Non-pigmented ciliary epithelial cell (primary cell): ENCODE measurements at places on chromosomes 3 and 15.

GRCh38 chr15:38688761-38689160 lies 124.1 kb upstream of the RASGRP1 start:
- DNase-seq: no peak

DNA sequence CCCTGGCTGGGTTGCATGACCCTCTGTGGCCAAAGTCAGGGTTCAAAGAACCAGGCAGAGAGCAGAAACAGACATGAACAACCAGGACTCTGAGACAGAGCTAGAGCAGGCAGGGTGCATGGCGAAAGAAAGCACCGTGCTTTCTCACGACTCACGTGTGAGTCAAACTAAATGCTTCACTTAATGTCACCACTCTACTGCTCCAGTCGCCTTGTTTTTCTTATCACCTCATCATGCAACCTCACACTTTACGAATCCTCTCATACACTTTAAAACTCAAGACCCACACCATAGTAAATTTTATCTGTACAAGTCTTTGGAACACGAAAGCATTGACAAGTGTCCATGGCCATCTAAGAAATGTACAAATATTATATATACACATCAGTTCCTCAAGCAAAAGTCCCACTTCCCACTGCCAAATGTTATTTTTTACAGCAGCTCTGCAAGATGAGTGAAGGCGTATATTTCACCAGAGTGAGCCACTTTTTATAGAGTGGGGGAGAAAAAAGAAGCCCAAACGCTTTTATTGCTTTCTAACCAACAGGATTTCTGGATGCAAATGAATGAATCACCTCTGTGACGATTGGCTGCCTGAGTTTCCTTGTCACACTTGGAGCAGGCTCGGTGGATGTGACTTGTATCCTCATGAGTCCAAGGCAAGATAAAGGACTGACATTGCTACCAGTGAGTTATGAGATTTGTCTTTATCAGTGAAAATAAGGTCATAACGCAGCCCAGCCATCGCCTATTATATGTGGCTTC lies 16.0 kb upstream of the MEGF11 start:
- DNase-seq: no peak

DNA sequence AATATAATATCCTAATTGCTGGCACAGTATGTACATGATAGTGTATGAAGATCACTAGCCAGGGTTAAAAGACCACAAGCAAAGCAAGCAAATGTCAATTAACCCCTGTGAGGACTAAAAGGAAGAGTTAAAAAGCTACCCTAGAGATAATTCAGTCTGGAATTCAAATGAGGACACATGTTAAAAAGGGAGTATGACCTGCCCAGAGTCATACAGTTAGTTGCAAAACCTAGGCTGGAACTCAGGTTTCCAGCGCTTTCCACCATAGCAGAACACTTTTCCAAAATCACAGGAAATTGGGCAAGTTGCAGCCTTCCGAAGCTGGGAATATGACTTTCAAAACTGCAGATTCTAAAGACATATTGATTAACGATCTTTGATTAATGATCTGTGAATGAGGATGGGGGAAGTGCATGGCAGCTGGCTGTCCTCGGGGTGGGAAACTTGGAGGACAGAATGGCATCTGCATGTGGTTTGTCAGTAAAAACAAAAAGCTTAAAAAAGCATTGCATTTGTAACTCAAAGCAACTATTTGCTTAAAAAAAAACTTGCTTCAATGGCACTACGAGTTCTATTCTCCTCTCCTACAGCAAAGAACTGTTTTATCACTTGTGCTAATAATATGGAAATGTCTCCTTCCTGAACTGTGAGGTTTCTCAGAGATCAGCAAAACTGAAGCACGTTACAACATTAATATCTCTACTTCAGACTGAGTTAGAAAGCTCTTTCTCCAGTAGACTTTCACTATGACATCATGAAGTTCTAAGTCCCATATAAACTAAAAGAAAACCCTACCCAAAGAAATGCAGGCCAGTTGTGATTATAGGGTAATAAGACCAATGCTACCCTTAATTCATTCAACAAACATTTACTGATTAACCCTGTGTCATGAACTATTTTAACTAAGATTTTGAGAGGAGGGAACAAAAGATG lies 46.2 kb downstream of the IGSF11 start:
- no peak for DNase-seq

GRCh38 chr3:197460002-197460401 lies 95.8 kb downstream of the BDH1 start:
- DNase-seq: no peak

DNA sequence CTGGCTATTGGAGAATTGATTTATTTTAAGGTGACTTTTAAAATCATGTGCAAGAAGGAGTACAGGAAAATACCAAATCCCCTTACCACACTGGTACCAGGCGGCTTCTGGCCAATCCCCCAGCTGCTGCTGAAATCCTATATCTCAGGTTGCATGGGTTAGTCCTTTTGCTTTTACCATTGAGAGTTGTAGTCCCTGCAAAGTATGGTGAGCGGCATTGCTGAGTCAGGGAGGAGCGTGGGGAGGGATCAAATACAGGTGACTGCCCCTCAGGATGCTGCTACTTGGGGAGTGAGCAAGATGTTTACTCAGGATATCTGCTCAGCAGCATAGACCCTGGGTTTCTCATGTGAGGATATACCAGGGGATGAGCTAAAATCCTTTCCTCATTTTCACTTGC lies 131.9 kb upstream of the STAC start:
- no peak for DNase-seq

GRCh38 chr15:67542420-67543347 lies at the start of gene MAP2K5:
MAP2K5 (plus strand) TSS chr15:67542703; CDS start chr15:67543336, 633 bp downstream.
- DNase-seq: no peak

GRCh38 chr15:73844356-73844755 lies 29.0 kb upstream of the TBC1D21 start:
- peak; percentile 19 for DNase-seq

DNA sequence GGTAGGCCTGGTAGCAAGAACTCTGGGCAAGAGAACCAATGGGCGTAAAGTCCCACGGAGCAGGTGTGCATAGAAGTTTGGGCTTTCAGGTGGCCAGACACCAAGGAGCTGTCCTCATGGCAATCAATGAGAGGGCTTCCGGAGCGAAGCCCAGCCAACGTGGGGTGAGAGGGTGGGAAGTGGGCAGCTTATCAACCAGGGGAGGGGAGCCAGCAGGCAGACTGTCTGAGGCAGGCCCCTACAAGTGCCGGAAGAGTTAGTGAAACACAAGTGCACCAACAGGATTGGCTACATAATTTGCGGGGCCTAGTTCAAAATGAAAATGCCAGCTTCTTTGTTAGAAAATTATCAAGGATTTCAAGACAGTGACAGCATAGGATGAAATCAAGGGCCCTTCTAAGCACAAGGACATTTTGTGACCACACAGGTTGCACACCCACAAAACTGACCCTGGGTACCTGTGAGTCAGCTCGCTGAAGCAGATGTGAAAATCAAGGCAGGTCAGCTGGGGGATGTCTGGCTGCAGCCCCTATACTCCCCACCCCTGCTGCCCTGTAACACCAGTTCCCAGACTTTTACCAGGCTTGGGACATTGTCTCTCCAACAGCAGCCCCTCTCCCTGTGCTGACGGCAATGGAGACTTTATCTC lies 102.1 kb upstream of the ETV5 start:
- no peak for DNase-seq

DNA sequence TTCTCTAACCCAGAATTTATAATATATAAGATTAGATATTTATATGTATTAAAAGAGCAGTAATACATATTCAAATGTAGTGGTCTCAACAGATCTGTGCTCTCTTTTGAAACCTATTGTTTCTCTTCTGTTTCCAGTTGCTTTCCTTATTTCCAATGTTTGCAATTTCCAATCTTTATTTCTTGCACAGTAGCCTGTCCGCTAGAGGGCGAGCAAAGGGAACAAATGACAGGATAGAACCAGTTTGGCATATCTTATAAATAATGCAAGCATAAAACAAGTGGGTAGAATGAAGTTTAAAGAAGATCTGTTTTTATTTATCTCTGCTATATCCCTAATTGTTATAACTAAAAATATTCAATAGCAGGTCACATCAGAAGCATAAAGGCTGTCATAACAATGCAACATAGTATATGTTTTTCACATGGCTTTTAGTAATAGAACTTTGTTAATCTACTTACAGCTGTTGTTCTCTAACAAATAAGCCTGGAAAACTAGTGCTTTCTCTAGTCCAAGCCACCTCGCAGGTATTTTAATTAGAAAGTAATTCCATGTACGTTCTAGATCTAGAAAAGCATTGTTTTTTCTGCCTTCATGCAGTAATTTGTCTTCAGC lies 15.1 kb upstream of the TCAIM start:
- DNase-seq: peak; percentile 44

- no peak for DNase-seq
Measured at GRCh38 chr3:78785004-78785403, 982.8 kb downstream of the ROBO1 start.

DNA sequence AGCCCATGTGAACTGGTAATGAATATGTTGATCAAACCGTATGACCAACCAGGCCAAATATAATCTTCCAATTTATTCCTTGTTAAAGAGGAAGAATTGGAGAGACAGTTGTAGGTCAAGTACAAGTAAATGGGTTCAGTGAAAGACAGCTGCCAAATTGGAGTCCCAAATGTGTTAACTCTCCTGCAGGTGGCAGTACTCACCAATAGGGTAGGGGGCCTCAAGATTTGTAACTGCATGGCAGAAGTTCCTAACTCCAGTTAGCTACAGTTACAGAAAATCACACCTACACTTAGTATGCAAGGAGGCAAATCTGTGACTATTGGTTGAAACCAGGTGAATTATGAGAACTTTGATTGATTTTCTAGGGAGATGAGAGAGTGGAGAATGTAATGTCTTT lies 278.0 kb downstream of the ZBBX start:
- no peak for DNase-seq

GRCh38 chr15:91860498-91860897 lies 7.0 kb downstream of the SLCO3A1 start:
- no peak for DNase-seq

- no peak for DNase-seq
Measured at GRCh38 chr15:72847806-72848205, 64.2 kb upstream of the ADPGK start.

GRCh38 chr3:195918176-195918575 lies 9.8 kb upstream of the TNK2 start:
- DNase-seq: no peak

GRCh38 chr3:35426366-35426958 lies 212.9 kb upstream of the ARPP21 start:
- peak; percentile 10 for DNase-seq

DNA sequence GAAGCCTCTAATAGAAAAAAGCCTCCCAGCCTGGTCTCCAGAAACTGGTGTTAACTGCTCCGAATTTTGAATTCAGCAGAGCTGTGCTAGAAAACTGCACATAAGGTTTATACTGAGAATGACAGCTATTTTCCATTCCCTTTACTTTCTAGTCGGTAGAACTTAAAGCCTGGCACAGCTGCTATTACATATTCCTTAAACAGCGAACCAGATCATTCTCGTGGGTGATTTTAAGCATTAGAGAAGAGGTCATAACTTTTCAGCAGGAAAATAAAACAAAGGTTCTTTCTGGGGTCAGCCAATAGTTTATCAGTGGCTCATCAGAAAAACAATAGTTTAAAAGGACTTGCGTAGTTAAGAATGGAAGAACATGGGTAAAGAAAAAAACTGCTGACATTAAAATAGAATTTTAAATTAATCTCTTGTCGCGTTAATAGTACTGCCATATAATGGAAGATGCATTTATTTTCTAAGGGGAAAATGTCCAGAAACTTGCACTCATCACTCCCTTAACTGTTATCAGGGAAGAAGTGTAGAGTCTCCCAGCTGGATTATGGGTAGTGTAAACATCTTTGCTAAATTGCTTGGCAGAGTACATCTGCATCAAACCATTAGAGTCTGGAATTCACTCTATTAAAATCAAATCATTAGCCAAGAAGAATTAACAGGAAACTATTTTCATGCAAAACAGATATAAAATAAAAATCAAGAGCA lies 7.9 kb downstream of the VGLL4 start:
- DNase-seq: no peak

DNA sequence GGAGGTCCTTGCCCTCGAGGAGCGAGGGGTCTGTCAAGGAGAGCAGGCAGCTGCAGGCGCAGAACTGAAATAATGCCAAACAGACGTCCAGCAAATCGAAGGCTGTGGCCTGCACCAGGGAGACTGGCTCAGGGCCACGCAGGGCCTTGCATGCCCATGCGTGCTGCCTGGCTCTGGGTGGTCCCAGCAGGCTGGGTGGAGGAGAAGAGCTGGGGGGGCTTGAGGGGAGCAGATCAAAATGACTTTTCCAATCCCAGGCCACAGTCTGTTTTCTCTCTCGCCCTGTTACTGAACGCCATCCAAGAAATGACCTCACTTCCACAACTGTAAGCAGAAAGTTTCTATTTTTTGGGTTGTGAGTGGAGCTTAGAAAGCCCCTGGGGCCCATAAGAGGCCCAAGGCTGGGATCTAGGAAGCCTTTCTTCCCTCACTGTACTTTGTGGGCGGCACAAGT lies 96.9 kb upstream of the RPL32 start:
- DNase-seq: no peak

DNA sequence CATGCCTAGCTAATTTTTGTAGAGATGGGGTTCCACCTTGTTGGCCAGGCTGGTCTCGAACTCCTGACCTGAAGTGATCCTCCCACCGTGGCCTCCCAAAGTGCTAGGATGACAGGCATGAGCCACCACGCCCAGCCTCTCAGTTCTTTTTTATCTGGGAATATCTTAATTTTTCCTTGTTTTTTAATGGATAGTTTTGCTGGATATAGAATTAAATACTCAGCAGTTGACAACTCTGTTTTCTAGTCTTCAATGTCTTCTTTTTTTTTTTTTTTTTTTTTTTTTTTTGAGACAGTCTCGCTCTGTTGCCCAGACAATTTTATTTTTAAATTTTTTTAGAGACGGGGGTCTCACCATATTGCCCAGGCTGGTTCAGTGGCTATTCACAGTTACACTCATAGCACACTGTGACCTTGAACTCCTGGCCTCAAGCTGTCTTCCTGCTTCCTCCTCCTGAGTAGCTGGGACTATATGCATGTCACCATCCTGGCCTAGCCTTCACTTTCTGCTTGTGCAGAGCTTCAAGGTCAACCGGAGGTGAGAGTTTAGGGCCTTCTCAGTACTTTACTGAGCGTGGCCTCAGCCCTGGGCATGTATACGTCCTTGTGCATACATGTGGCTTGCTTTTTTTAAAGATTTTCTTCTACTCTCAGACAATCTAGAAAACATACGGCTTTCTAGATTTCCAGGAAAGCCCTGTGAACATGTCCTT lies 120.5 kb downstream of the ZNF609 start:
- DNase-seq: no peak

DNA sequence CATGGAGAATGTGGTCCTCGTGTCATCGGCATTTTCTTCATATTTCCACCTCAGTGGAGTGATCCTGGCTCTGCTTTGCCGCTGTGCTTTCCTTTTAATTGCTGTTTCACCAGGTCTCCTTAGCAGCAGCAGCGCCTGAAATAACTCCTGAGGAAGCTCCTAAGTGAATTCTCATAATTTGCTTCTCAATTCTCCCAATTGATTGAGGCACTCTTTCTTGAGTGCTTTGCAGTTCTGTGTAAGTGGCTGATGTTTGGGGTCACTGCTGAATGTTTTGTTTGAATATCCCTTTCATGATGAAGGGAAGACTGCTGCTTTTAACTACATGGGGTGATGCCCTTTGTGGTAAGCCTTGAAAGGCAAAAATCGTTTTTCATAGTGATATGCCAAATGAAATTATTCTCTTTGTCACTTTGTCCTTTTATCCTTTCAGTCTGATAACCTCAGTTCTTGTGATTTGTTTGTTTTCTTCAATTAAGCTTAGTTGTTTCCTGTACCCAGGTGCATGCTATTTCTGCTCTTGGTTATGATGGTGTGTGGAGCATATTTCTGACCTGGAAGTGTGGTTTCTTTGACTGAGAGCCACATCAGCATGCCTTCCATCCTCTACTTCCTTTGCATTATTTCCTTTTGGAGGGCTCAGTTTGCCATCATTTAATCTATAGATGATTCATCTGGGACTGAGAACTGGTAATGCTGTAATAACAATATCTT lies 36.7 kb downstream of the HMG20A start:
- no peak for DNase-seq

GRCh38 chr15:80594091-80594889 lies 100.8 kb upstream of the ABHD17C start:
- DNase-seq: no peak
